ENCODE measurements at places on chromosomes 3 and 15. TPM values are rescaled to one million over a fixed set of nuclear protein-coding genes. Genes with fewer than 3 reads are reported as not detected.

IQCH gene
- polyA plus RNA-seq = not detected

- peak; percentile 46 for DNase-seq
Measured at GRCh38 chr3:149442851-149443544, 31.5 kb upstream of the TM4SF4 start.

GRCh38 chr15:57541805-57542504 is 49.7 kb upstream of the MYZAP start:
- peak; percentile 24 for DNase-seq

- no peak for DNase-seq
Measured at GRCh38 chr15:29820394-29821154, 1.7 kb downstream of the TJP1 start.

DNA sequence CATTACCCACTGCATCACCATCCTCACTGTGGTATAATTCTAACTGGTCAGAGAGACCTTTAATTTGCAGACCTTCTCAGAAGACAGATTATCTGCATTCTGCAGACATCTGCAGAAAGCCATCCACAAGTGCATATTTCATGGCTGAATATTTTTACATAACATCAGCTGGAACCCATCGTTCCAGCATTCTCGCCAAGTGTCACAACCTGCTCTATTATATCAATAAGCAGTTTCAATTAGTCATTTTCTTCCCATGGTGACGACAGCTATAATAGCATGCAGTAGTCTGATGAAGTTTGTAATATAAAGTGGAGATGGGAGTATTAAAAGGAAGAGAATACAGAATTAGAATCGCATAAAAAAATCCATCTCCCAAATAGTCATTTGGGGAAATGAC is 334.7 kb downstream of the FHIT start:
- no peak for DNase-seq

GRCh38 chr3:64417816-64418215 is 192.6 kb upstream of the PRICKLE2 start:
- DNase-seq = no peak

DNA sequence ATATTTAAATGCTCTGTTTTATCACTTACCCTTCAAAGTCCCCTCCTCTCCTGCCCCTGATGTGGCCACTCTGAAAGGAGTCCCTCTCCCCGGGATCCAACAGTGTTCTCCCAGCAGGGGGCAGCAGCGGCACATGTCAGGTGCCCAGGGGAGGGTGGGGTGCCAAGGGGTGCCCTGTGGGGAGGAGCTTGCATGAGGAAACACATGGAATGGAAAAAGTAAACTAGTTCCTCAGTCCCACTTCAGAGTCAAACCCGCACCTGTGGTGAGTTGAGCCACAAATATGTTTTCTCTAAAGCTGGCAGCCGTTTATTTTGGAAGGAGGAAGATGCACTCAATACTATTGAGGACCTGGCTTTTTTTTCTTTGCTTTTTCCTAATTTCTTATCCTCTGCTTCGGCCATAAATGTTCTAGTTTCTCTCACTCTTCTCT is 30.1 kb upstream of the NRROS start:
- peak; percentile 90 for DNase-seq

Data from CD14-positive monocyte (primary cell).